Cerebellum (tissue), 4 donors: ENCODE measurements at places on chromosomes 7 and 10. TPM values are rescaled to one million over a fixed set of nuclear protein-coding genes. Genes with fewer than 3 reads are reported as not detected.

The C10orf95 gene
- total RNA-seq, result not detected

The GBX1 gene
- not detected for total RNA-seq

The CYP2C19 gene
- 0.36 TPM for total RNA-seq

The PRSS37 gene
- total RNA-seq, result not detected

The PON3 gene
- 0.36 TPM for total RNA-seq

The BHLHA15 gene
- 5.4 TPM for total RNA-seq

The AKR1B15 gene
- not detected for total RNA-seq

The PIK3CG gene
- total RNA-seq, result 1.9 TPM

The HABP2 gene
- total RNA-seq, result not detected
